ENCODE measurements at places on chromosomes 2 and 18.

DNA sequence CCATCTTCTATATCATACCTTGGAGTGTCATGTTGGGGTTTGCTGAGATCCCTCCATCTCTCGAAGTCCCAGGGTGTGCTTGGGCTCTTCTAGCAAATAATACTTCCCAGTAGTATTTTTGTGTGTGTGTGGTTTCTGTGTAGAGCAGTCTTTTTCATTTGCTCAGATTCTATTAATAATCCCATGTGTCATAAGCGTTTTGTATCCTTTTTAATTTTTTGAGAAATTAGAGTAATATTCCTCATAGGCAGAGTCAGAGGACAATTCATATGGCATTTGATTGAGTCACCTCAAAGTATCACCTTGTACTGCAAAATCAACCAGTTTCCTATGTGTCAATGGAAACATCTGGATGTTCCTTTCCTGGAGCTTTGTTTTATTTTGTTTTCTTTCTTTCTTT is 37.4 kb upstream of the PPP1R1C start:
- no peak for DNase-seq

- no peak for DNase-seq
Measured at GRCh38 chr2:154336201-154336600, 362.3 kb upstream of the KCNJ3 start.

DNA sequence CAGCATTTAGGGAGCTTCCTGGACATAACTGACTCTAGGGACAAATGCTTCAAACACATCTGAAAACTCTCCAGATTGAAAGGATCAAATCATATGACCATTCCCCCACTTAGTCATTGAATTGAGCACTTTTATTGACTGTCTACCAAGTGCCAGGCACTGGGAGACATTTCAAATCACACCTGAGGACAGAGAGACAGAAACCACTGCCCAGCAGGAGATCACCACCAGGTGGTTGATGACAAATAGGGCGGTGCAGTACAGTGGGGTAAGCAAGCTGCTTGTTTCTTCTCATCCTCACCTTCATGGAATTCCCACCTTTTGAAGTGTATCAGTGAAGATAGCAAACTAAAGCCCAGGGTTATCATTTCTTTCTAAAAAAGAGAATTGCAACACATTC is 19.0 kb upstream of the CXCR4 start:
- no peak for DNase-seq

- no peak for DNase-seq
Measured at GRCh38 chr2:64260817-64261216, 116.6 kb upstream of the PELI1 start.

GRCh38 chr2:16407358-16407757 is 258.3 kb downstream of the CYRIA start:
- DNase-seq = no peak

- no peak for DNase-seq
Measured at GRCh38 chr2:23211987-23212583, 172.9 kb upstream of the KLHL29 start.

- no peak for DNase-seq
Measured at GRCh38 chr18:73235921-73236320, 368.1 kb upstream of the NETO1 start.

DNA sequence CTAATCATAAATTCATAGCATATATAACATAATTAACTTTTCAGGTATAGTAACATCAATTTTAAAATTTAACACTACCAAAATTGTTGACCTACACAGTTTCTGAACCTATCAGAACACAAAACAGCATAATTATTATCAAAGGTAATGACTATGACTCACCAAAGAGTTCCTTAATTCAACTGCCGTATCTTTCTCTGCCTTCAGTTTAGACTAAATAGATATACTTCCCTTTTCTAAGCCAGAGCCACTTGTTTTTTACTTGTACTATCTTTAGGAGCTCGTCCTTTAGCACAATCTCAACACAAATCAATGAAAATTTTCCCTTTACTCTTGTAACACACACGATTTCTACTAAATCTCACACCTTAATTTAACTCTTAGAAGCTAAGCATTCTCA is 54.4 kb downstream of the CCDC88A start:
- no peak for DNase-seq
